ENCODE measurements at places on chromosomes 2 and 18. TPM values are rescaled to one million over a fixed set of nuclear protein-coding genes. Genes with fewer than 3 reads are reported as not detected.

PARD6G gene
- 1.6 TPM for total RNA-seq

UGT1A8 gene
- not detected for total RNA-seq

TFPI gene
- total RNA-seq = 498 TPM

DHRS9 gene
- 0.29 TPM for total RNA-seq

SERPINB3 gene
- total RNA-seq = not detected

SCYGR4 gene
- not detected for total RNA-seq

C2orf80 gene
- total RNA-seq = not detected

Measured in thoracic aorta endothelial cell (primary cell).